ENCODE measurements at places on chromosomes 16 and 17.

DNA sequence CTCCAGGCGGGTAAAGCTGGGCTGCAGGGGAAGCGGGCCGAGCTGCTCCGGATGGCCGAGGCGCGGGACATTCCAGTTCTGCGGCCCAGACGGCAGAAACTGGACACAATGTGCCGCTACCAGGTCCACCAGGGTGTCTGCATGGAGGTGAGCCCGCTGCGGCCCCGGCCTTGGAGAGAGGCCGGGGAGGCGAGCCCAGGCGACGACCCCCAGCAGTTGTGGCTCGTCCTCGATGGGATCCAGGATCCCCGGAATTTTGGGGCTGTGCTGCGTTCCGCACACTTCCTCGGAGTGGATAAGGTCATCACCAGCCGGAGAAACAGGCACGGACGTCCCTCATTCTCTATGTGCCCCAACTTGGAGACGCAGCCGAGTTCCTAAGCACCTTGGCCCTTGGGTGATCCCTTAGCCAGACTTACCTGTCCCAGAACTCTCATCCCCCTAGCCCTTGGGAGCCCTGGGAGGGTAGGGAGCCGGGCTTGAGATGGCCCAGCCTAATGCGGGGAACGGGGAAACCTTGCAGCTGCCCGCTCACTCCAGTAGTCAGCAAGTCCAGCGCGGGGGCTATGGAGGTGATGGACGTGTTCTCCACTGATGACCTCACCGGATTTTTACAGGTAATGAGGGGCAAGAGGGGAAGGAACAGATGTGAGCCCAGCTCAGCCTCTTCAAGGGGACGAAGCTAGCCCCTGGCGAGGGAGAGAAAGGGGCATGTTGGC lies 806 bp downstream of the MRM1 start:
- peak; percentile 15 for DNase-seq

DNA sequence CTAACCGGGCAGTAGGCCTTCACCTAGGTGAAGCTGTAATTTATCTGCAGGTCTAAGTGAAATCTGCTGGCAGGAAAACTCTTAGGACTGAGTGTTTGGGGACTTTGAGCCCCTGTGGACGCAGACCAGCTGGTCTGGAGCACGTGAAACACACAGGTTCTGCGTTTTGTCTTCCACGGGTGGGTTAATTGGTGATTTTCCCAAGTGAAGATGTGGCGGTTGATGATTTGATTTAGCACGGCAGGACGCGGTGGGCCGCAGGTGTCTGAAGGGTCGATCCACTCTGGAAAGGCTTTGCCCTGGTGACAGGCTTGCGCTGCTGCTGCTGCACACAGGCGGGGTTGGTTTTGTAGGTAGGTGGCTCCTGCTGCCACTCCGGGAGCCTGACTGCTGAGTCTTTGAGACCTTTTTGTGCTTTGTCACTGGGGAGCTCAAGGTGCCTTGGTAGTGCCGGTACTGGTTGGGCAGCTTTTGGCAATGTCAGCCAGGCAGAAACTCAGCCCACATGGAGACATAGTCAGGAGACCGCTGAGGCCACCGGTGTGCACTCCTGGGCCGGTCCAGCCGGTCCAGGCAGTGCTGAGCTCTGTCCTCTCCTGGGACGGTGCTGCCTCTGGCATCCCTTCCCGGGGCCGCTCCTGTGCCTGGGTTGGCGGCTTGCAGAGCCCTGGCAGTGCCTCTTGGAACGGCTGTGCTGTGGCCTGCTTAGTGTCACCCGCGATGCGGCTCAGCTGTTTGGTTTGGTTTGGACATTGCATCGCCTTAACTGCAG lies 2.3 kb downstream of the BAIAP2 start:
- DNase-seq = no peak

- no peak for DNase-seq
Measured at GRCh38 chr17:4544135-4544950, 10.8 kb downstream of the MYBBP1A start.

- peak; percentile 58 for DNase-seq
Measured at GRCh38 chr17:17729620-17730249, 48.5 kb downstream of the RAI1 start.

DNA sequence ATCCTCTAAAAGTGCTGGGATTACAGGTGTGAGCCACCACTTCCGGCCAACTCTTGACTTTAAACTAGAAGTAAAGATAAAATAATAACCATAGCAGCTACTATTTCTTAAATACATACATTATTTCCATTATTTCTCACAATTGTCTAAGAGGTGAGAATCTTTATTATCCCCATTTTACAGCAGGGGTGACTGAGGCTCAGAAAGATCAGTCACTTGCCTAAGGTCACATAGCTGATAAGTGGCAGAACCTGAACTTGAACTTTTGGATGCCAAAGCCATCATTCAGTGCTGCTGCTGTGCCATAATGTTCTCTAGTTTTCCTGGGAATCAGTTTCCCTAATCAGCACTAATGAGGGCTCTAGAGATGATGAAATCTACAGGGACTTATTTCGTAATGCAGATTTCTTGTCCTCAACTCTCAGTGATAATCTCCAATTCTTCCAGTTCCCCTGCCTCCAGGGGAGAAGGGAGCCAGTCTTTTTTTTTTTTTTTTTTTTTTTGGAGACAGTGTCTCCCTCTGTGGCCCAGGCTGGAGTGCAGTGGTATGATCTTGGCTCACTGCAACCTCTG lies 25.2 kb upstream of the GPRC5B start:
- DNase-seq = no peak

GRCh38 chr17:69235338-69236058 lies 6.9 kb upstream of the ABCA10 start:
- DNase-seq = peak; percentile 67

DNA sequence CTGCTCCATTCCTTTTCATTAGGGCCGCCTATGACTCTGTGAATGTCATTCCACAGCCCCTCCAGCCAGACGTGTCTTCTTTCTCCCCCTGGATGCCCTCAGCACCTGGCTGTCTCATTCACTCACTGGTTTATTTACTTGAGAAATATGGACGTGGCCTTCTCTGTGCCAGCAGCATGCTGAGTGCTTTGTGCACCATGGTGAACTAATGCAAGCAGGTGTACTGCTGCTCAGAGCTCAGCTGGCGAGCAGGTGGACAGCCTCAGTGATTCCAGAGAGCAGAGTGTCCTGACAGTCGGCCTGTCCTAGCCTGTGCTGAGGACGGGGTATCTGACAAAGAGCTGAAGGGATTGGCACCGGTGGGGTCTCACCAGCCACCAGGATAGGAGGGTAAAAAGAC lies 96.7 kb downstream of the GNAO1 start:
- DNase-seq = no peak

GRCh38 chr16:68367030-68367429 lies 56.2 kb downstream of the PRMT7 start:
- DNase-seq = peak; percentile 34

DNA sequence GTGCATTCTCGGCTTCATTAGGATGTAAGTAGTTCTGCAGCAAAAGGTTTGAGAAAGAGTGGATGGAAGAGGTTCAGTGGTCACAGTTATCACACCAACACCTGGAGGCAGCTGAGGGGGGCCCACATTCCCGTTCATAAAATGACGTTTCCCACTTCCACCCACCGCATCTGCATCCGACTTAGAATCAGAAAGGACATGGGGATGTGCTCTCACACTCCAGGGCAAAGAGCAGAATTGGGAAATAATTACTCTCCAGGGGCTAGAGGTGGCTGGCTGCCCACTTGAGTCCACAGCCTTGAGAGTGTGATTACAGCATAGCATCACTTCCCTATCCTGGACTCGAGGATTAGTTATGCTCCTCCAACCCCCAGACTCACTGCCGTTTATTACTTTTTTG lies 122.0 kb downstream of the CPPED1 start:
- DNase-seq = no peak

Data from stimulated activated CD4-positive, alpha-beta T cell treated with anti-CD3 and anti-CD28 coated beads, Interleukin-4, amount 100 ng/mL, for 24 hours (primary cell).